ENCODE measurements at places on chromosomes 2 and 18. TPM values are rescaled to one million over a fixed set of nuclear protein-coding genes. Genes with fewer than 3 reads are reported as not detected.

DNA sequence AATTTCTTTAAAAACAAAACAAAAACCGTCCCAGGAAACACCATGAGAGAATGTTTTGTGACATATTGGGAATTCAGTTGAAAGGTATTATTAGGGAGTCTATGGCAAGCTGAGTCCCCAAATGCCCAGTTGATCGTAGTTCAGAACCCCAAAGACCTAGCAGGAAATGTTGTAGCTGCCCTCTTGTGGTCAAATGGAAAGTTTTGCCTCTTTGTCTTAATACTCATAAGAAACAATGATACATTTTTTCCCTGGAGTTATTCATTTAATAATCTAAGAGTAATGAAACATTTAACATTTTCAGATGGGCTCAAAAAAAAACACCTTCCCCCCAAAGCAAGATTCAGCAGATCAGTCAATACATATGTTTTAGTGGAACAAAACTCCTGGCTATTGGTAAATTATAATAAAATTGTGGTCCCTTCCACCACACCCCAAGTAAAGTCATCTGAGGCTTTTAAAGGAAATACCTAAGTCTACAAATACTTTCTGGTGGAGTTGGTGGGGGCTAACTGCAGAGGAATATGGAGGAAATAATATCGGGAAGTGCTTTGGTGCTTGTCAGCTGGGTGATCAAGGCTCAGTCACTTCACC, 37.8 kb upstream of the EFEMP1 start:
- DNase-seq, result peak; percentile 23

- no peak for DNase-seq
Observed at GRCh38 chr2:221334481-221335218, 237.5 kb downstream of the EPHA4 start.

DNA sequence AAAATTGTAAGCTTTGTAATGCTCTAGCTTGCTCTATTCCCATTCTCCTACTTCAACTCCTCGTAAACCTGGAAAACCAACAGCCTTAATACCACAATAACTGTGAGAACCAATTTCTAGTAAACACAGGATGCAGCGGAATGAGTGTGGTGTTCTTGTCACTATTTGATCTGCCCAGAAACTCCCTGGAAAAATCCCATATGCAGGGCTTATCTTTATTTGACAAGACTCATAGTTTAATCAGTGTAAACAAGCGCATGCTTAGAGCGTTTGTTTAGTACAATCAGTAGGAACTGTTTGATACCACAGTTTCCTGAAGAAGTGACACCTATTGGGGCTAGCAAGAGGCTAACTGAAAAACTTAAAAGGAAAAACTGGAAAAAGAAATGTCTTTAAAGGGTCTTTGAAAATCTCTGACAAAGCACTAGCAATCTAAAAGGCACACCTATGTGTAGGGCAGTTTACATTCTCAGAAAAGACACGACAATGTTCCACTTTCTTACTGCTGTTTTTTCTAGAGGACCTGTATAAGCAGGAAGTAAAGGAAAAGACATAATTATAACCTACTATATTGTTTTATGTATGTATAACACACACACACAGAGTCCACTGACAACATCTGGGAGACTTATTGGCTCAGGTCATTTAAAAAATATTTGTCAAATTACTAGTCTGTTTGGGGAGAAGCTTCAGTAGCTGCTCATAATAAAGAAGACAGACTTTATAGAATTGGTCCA, 241.4 kb upstream of the KLHL14 start:
- no peak for DNase-seq

GRCh38 chr18:13810950-13811485, 12.9 kb upstream of the MC5R start:
- no peak for DNase-seq

DNA sequence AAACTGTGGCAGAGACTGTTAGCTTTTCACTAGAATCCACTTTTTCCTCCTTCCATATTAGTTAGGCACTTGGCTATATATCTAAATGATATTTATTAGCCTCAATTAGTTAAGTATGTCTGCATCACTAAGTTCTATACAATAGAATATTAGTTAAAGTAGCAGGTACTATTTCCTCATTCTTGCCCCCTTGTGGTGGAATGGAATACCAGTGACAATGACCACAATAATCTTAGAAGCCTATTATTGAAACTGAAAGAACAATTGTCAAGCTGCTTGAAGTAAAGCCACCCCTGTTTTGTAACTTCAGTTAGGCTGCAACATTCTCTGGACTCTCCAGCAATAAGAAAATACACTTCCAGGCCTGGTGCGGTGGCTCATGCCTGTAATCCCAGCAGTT, 476.3 kb upstream of the VWC2L start:
- no peak for DNase-seq

DNA sequence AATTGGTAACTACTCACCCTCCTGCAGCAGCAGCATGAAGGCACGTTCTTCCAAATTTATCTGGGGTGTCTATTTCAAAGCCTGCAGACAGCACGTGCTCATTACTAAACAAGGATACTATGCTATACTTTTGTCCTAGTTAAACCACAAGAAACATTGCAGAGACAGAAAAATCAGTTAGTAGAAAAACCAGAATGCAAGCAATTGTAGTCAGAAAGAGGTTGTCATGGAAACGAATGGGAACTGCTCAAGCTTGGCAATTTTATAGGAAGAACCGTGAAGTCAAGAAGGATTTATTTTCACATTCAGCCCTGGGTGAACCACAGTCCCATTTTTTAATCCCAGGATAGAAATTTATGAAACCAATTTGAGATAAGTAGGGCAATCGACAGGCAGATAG, 162.2 kb upstream of the PGAP1 start:
- DNase-seq, result no peak

GRCh38 chr18:46167971-46168370, 63.8 kb downstream of the HAUS1 start:
- DNase-seq, result no peak

GRCh38 chr18:77067291-77068061, 65.1 kb downstream of the MBP start:
- peak; percentile 74 for DNase-seq

GRCh38 chr2:1742681-1743395, 1.5 kb downstream of the PXDN start:
- DNase-seq, result peak; percentile 88

ERBB4 gene
- total RNA-seq, result 13.3 TPM

SP5 gene
- not detected for total RNA-seq

UPP2 gene
- not detected for total RNA-seq

ROCK2 gene
- 78.5 TPM for total RNA-seq

CCDC141 gene
- 0.29 TPM for total RNA-seq

POLR1B gene
- total RNA-seq, result 41.4 TPM

C2orf78 gene
- total RNA-seq, result not detected

IGFBP5 gene
- 666 TPM for total RNA-seq

Data from uterus (tissue), 4 donors.